ENCODE measurements at places on chromosomes 5 and 9.

DNA sequence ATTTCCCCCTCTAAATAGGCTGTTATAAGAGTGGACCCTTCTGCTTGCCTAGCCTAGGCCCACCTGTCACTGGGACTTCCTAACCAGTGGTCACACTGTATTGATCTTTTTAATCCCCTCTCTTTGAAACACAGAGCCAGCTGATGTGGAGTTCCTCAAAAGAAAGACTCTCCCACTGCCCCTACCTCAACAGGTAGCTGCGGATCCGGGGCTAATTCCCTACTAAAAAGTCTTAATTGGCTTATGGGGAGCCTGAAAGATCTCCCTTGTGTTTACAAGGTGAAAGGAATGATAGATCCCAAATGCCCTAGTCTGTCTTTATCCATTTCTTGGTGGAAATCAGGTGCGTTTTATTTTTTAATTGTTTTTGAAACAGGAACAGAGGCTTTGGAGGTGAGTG, 2.0 kb downstream of the NEUROG1 start:
- no peak for DNase-seq

DNA sequence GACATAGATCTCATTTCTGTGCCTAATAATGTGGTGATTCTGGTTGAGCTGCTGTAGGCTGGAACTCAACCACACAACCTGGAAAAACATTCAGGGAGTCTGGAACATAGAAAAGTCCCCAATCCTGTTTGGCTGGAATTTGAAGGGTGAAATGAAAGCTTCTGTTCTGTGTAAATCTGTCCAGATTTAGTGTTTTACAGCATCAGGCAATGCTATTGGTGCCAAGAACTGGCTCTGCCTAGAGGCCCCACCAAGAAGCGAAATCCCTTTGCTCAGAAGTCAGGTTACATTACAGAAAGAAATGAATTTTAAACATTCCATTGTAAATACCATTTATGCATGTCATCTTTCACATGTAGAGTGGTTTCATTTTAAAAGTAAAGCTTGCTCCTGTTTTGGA, 56.3 kb downstream of the TMEM174 start:
- no peak for DNase-seq

DNA sequence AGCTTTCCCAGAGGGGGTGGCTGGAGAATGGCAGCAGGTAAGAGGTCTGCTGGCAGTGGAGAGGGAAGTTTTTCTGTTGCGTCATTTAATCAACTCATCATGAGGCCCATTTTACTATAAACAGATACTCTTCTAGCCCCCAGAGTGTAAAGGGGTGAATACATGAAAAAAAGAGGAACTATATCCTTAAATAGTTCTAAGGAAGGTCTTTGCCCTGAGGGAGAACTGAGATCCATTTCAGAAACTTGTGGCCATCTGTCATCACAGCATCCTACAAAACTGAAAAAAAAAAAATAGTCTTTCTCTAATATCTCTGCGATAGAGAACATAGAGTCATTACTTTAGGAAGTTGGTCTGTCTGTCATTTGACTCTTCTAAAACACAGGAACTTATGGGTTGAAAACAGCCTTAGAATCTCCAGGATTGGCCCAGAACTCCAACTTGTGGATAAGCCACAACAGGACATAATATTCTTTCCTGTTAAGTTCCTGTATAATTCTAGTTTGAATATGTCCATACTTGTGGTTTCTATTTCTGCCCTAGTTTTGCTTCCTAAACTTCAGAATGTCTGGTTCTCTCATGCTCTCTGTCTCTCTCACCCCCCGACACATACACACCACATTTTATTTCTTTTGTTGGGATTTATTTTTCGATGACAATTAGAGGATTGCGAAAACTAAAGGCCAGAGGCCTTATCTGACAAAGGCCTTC, 238.5 kb upstream of the PIK3R1 start:
- no peak for DNase-seq

- DNase-seq, result no peak
These were observed 3.5 kb downstream of the GZMK start for GRCh38 chr5:55027595-55027994.

DNA sequence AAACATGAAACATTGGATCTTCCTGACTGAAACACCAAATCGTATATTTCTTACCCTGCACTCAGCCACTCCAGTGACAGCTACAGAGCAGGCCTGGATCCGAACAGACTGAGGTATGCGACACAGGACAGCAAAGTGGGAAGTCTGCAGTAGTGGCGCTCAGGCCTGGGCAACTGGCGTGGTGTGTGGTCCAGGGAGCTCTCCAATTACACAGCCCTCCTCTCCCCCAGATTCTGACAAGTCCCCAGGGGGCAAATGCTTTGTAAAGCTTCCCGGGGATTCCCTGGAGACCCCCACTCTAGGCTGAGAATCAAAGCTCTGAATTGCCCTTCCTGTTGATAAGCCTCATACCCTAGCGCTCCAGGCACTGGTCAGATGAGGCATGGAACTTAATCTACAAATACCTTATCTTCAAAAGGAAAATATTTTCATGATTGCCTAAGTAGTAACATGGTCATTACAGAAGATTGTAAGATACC, 104.8 kb upstream of the ERCC6L2 start:
- no peak for DNase-seq

GRCh38 chr5:64775291-64775690, 6.6 kb downstream of the CWC27 start:
- no peak for DNase-seq

DNA sequence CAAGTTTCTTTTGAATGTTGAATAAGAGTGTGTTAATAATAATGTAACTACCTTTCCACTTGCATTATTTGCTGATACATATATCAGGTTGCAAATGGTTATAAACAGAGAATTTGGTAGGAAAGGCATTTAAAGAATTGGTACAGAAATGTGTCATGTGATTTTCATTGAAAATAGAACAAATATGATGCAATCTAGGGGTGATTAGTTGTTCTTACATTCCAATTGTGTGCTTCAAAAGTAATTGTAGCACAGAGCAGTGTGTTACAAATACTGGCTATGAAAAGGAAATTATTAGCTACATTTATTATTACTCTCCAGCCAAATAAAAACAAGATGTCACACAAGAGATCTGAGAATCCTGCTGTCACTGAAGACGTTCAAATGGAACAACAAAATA, 61.8 kb upstream of the PRDM9 start:
- no peak for DNase-seq

- DNase-seq, result no peak
These were observed 172.6 kb downstream of the FGF18 start for GRCh38 chr5:171592076-171592475.

GRCh38 chr5:171137768-171138525, 171.1 kb upstream of the TLX3 start:
- DNase-seq, result no peak

- DNase-seq, result no peak
These were observed 136.5 kb downstream of the SNX18 start for GRCh38 chr5:54653956-54654614.

- DNase-seq, result no peak
These were observed 499.0 kb downstream of the SEMA5A start for GRCh38 chr5:9046756-9047481.

GRCh38 chr9:98997604-98998003, 53.9 kb downstream of the COL15A1 start:
- DNase-seq, result no peak

DNA sequence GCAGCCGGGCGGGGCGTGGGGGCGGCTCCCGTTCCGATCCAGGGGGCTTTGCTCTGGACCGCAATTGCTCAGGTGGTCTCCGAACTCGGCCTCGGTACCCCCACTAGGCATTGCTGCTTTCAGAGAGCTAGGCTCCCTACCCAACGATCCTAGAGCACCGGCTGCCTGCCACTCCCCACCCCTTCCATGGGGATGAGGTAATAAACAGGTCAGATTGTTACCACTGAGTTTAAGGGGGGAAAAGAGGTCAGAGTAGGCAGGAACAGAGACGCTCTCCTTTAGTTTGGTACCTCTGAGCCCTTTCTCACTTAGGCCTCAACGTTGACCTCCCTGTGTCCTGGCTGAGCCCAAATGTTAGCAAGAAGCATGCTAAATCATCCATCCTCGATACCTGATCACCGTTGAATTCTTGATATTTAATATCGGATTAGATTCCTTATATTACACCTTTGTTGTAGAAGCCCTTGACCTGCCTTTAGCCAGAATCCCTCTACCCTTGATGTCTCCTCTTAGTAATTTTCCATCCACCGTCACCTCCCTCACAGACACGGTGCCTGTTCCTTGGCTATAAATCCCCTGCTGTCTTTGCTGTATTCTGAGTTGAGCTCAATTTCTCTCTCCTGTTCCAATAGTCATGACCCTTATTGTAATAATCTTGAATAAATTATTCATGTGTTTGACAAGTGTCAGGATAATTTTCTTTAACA, 588 bp upstream of the PLPP1 start:
- DNase-seq, result no peak

GRCh38 chr9:30075451-30076199, 2308.8 kb upstream of the ACO1 start:
- no peak for DNase-seq

- no peak for DNase-seq
These were observed 51.0 kb downstream of the DOCK2 start for GRCh38 chr5:169688106-169688505.

DNA sequence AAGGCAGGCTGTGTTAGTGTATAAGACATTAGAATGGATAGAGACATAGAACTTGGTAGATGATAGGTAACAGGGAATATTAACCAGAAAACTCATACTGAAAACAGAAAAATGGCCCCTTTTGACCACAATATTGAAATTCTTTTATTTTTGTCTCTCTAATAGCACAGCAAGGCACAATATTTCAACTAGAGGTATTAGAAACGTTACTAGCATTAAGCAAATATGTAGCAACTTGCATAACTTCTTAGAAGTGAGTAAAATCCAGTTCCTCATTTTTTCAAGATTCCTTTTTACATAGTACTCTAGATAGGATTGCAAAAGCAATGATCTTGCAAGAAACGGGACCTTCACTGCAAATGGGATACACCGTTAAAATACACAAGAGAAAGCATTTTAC, 102.7 kb upstream of the VCAN start:
- no peak for DNase-seq

GRCh38 chr9:135887585-135888050, 19.7 kb downstream of the CAMSAP1 start:
- DNase-seq, result no peak

GRCh38 chr5:3303777-3304176, 291.9 kb upstream of the IRX1 start:
- DNase-seq, result no peak

- DNase-seq, result no peak
These were observed 7.6 kb downstream of the ITK start for GRCh38 chr5:157188270-157188669.

GRCh38 chr9:28502741-28503140, 929.5 kb upstream of the C9orf72 start:
- no peak for DNase-seq

DNA sequence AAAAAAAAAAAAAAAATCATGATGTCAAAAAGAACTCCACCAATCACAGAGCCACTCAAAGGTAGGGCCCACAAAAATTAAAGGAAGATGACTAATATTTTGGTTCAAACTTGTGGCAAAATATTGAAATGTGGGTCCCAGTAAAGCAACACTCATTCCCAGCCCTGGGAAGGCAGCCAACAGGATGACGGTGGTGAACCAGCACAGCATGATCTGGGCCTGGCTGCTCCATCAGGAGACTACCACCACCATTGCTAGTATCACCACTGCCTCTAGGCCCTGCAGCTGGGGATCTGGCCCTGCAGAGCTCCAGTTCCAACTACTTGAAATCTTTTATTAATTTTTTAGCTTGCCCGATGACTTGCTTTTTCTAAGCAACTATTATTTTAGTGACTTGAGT, 206.8 kb upstream of the ITGA1 start:
- no peak for DNase-seq

DNA sequence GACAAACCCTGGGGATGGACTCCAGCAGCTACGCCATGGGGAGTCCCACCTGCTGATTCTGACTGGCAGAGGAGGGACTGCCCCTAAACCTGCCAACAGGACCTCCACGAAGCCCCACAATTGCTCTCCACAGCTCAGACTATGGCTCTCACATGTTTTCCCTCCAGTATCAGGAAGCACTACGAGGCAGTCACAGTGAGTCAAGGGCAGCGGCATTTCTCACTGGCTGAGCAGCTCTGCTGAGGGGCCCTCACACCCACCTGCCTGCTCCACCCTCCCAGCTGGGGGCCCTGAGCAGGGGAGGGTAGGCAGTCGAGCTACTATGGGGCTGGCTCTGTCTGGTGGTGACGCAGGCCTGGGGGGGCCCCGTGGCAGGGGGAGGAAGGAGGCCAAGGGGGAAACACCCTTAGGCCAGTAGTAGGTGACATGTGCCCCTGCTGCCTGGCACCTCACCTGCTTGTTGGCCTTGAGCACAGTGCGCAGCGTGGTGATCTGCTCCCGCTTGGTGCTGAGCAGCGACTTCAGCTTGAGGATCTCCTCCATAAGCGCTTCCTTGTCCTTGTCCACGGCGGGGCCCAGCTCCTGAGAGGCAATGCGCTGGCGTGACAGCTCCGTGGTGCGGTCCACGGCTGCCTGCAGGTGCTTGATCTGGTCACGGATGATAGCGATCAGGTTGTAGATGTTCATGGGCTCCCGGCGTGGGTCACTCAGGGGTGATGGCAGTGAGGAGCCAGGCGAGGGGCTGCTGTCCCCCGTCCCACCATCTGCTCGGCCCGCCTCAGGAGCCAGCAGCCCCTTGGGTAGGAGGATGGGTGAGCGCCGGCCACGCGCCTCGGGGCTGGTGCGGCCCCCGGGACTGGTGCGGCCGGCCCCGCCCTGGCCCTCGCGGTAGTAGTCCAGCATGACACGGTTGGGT, 46.3 kb downstream of the BICD2 start:
- DNase-seq, result no peak

DNA sequence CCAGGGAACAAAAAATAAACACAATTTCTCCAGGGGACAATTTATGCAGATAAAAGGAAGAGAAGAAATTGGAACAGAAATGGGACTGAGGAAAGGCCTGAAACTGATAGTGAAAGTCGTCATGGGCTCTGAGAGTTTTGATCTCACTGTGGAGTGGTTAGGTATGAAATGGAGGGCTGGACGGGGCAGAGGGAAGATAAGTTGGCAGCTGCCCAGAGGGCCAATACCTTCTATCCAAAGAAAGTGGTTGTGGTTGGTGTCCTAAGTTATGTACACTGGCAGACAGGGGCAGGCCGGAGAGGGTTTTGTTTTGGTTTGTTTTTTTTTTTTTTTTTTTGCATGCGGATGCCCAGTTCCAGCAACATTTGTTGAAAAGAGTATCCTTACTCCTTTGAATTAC, 46.1 kb downstream of the ZNF618 start:
- DNase-seq, result no peak

DNA sequence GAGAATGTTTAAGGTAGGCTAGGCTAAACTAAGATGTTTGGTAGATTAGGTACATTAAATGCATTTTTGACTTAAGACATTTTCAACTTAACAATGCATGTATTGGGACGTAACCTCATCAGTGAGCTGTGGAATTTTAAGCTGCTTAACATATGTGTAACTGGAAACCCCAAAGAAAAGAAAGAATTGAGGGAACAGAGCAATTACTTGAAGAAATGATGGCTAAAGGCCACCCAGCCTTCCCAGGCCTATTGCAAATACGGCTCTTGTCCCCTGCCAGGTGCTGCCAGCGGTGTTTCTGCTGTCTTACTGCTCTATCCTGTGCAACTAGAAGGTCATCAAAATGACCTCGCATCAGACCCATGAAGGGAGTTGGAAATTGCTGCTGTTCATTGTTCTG, 52.0 kb downstream of the RICTOR start:
- no peak for DNase-seq
